ENCODE measurements at places on chromosomes 7 and 10.

DNA sequence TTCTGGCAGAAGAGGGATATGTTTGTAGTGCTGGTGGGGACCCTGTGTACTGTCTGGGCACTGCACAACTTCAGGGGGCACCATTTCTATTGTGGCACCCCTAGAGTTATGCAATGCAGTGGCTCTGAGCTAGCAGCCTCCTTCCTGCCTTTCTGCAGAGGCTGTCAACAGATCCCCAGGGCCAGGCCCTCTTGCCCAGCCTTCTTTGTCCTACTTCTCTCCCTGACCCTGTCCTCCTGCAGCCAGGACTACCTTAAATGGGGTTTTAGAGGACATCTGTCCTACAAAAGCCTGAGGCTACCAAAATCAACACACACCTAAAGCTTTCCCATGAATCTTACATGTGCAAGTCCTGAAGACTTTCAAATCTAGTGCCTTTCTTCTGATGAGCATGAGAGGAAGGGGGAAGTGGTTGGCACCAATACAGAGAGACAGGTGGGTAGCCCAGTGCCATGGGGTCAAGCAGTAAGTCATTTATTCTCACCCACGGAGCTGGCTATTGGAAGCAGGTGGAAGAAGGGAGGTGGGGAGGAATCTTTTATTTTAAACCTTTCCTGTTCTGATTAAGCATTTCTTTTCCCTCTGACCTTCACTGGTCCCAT is 2.4 kb downstream of the SPOCK2 start:
- no peak for DNase-seq

- no peak for DNase-seq
Measured at GRCh38 chr7:101586906-101587677, 42.0 kb downstream of the MYL10 start.

DNA sequence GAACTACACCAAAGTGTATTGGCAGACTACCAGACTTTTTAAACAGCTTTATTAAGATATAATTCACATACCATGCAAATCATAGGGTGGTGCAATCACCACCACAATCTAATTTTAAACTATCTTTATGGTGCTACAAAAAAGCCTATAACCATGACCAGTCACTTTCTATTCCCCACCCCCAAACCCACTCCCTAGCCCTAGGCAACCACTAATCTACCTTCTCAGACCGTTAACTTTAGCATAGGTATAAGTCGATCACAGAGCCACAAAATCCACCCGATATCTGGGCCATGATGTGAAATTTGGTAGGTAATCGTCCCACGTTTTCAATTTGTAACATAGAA is 536 bp upstream of the POM121 start:
- DNase-seq, result no peak

GRCh38 chr10:108363576-108363975 is 1199.1 kb upstream of the SORCS1 start:
- DNase-seq, result no peak

DNA sequence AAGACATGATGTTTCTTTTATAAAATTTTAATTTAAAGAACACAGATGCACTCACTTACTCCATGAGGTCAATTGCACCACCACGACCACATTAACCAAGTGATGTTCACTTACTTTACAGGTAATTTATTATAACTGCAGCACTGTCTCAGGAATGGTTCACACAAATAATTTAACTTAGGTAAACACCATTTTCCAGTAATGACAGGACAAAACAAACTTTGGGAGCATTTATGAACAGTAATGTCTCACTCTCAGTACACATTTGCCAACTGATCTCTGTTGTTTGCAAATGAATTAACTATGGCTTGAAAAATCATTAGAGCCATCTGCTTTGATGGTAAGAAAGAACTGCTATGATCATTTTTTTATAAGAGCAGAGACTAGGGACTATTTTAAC is 150.4 kb downstream of the ETV1 start:
- no peak for DNase-seq

GRCh38 chr10:70564901-70565351 is 37.6 kb downstream of the PRF1 start:
- no peak for DNase-seq

GRCh38 chr10:86535132-86535882 is 13.7 kb upstream of the WAPL start:
- peak; percentile 21 for DNase-seq

DNA sequence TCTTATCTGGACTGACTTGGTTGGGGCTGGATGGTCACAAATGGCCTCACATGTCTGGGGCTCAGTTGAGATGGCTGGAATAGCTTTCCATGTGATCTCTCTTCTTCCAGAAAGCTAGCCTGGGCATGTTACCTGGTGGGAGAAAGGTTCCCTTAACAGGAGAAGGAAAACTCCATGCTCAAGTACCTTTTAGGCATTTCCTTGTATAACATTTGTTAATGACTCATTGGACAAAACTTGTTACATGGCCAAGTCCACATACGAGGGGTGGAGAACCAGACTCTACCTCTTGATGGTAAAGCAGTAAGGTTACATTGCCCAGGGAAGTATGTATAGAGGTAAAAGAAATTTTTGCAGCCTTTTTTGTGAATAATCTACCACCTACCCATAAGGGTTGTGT is 826.4 kb downstream of the LRMDA start:
- DNase-seq, result no peak

- no peak for DNase-seq
Measured at GRCh38 chr10:9301148-9301547, 1246.7 kb downstream of the GATA3 start.

DNA sequence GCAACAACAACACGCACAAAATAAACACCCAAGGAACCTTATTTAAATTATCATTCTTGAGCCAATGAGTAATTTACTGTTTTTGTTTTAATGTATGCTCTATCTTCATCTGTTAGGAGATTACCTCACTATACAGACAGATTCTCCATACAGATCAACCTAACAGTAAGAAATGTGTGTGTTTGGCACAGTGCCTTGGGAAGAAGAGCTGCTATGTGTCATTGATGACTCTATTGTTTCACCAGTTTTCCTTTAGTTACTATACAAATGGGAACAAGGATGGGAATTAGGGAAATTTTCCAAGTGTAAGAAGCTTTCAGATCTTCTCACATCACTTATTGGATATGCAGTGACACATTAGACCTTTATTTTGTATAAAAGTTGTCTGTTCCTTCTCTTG is 640.3 kb downstream of the NRG3 start:
- DNase-seq, result no peak

Data from activated CD4-positive, alpha-beta T cell treated with anti-CD3 and anti-CD28 coated beads, Interleukin-2, amount 50 U/mL, for 1 hour (primary cell).